ENCODE measurements at places on chromosomes 7 and 10.

- DNase-seq = no peak
Measured at GRCh38 chr10:25614652-25615051, 319.4 kb upstream of the MYO3A start.

DNA sequence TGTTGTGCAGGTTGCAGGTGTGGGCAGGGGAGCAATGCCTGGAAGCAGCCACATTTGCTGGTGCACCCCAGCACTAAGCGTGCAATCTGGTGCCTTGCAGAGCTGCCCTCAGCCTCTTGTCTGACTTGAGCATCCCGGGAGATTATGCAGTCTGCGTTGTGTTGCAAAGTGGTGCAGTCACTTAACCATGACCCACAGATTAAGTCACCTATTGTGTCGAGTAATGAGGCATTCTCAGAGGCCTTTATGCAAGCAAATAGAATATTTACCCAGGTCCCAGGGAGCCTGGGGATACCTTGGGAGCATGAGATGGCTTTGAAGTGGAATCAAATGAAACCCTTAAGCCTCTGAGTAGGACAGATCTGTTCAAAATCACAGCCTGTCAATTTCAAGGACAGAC, 529.0 kb downstream of the TYW1 start:
- DNase-seq = no peak

DNA sequence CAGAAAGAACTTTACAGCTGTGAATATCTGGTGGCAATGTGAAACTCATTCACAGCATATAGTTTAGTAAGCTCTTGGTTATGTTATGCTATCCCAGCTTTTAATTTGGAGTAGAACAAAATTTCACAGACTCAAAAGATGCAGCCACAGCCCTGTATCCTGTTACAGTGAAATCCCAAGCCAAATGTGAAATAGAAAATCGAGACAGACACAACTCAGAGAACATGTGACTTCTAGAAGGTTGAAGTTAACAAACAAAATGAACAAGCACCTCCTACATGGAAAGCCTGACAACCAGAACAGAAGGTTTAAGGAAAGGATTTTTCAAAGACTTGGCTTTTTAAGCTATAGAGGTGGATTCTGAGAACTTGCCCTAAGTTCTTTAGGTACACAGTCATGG, 39.6 kb downstream of the JAZF1 start:
- no peak for DNase-seq

- DNase-seq = no peak
Measured at GRCh38 chr7:104551226-104551625, 222.8 kb downstream of the LHFPL3 start.

All from activated CD8-positive, alpha-beta memory T cell treated with anti-CD3 and anti-CD28 coated beads for 1 hour (primary cell).